ENCODE measurements at places on chromosomes 12 and 14.

DNA sequence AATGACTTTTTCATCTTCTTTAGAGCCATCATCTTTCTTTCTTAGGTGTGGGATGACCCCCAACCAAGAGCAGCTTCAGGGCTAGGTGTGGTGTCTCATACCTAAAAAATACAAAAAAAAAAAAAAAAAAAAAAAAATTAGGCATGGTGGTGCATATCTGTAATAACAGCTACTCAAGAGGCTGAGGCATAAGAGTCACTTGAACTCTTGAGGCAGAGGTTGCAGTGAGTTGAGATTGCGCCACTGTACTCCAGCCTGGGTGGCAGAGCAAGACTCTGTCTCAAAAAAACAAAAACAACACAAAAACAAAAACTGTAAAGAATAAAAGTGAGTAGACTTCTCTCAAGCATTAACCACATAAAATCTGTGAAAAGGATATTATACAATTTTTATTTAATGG, 8.0 kb upstream of the ATF7IP start:
- no peak for DNase-seq

DNA sequence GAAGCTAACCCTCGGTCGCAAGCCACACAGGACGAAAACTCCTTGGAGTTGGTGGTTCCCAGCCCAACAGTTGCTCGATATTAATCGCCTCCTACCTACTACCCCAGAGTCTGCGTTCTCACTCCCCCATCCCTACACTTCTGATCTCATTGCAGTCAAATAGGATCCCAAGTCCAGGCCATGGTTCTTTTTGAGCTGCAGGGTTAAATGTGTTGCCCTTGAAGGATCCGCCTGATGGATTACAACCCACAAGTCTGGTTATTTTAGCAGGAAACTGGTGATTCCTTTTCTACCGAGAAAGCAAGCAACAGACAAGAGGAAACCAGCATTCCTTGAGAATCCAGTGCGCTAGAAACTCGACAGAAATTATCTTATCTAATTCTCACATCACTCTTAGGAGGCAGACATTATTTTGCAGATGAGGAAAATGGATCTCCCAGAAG, 785 bp upstream of the NIN start:
- DNase-seq: no peak

- DNase-seq: no peak
Measured at GRCh38 chr12:18090093-18090492, at the start of gene RERGL. RERGL (minus strand) TSS chr12:18090193; CDS start chr12:18090140, 53 bp downstream.

- DNase-seq: no peak
Measured at GRCh38 chr12:103812789-103813188, 28.2 kb downstream of the NT5DC3 start.

DNA sequence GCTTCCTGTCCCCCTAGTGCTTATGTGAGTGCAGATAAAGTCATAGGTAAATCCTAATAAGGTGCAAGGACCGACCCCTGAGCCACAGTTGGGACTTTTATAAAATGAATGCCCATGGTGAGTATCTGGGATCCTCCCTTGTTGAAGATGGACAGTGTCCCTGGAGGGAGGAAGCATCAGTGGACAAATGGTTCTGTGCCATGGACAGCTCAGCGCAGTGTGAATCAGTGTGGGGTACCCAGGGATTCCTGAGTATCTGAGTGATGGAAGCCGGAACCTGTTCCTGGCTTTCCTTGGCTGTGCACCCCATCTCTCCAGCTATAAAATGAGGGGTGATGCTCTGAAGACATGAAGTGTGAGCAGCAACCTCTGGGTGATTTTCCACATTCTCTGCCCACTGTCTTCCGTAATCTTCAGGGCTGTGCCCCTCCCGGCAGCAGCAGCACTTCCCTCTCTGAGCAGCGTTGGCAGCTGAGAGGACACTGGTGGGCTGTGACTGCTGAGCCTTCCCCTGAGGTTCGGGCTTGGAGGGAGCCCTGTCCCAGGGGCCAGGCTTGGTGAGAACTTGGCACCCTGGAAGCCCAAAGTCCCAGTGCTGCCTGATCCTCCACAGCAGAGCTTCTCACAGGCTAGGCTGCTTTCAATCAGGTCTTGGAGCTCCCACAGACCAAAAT, 25.0 kb downstream of the VCPKMT start:
- no peak for DNase-seq

GRCh38 chr12:13194401-13195110, 2.0 kb upstream of the EMP1 start:
- DNase-seq: no peak

- DNase-seq: no peak
Measured at GRCh38 chr12:122161682-122162081, 12.3 kb downstream of the IL31 start.

DNA sequence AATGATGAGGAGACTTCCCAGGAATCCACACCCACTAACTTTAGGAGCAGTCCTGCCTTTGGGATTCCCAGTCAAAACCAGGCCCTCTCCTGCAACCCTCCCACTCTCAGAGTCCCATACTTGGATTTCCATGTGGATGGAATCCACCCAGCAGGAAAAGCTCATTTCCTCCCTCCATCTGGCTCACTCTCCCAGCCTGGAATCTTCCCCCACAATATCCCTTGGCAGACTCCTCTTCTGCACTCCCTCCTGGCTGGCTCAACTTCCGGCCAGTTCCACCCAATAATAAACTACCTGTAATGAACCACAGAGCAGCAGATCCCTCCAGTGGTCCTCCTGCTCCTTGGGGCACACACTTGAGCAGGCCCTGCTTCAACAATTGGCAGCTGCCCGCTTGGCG, 102.8 kb upstream of the EGLN3 start:
- no peak for DNase-seq

- DNase-seq: no peak
Measured at GRCh38 chr12:104686196-104686595, 229.4 kb downstream of the CHST11 start.

DNA sequence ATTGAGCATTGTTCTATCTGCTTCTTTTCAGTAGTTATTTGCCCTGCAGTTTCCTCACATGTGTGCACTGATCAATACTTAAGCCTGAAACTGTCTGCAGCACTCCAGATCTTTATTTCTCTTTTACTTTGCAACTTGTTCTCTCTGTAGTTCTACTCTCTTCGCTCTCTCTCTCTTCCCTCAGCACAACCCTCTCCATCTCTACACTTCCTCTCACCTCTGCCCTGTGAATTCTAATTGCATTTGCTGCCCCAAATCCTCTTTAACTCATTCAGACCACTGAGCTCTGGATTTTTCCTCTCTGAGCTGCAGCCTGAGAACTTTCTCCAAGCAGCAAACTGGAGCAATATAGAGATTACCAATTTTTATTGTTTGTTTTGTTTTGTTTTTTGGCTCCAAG, 1035.5 kb downstream of the FSCB start:
- no peak for DNase-seq

- no peak for DNase-seq
Measured at GRCh38 chr12:41968599-41968998, 176.1 kb downstream of the GXYLT1 start.

DNA sequence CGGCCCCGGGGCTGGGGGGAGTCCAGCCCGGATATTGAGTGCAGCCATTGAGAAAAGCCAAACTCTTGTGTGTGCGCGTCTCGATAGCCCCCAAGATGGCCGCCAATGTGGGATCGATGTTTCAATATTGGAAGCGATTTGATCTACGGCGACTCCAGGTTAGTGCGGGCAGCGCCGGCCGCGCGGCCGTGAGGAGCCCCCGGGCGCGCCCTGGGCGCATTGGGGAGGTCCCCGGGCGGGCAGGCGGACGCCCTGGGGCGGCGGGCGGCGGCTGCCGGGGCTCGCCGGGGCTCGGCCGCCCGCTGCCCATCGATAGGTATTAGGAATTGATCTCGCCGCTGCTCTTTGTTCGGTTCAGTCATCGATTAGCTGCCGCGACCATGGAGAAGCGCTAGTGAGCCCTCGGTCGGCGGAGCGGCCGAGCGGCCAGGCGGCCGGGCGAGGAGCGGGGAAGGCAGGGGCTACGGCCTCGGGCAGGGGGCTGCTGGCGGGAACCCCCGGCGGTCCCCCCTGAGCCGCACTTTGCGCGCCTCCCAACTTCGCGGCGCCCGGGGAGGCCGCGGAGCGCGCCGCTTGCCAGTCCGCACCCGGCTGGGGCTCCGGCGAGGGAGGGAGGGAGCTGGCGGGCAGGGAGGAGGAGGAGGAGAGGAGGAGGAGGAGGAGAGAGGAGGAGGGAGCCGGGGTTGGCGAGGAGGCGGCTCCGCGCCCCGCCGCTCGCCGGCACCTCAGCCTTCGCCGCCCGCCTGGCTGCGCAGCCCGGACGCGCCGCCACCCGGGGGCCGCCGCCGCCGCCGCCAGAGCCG, 113.9 kb upstream of the MYL2 start:
- DNase-seq: no peak

DNA sequence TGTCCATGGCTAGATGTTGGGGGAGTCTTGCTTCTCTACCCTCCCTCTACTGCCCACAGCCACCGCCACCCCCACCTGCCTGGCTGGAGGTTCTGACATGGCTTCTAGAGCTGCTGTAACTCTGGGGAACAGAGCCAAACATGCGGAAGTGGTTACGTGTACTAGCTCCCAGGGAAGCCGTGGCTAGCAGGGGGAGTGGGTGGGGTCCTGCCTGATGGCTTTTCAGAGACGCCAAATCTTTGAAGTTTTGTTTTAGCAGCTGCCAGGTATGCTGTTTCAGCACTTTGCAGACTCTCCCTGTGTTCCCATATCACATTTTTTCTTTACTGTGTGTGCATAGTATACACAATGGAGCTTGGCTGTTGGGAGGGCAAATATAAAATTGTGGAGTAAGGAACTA, 150.3 kb downstream of the TGFB3 start:
- DNase-seq: no peak

DNA sequence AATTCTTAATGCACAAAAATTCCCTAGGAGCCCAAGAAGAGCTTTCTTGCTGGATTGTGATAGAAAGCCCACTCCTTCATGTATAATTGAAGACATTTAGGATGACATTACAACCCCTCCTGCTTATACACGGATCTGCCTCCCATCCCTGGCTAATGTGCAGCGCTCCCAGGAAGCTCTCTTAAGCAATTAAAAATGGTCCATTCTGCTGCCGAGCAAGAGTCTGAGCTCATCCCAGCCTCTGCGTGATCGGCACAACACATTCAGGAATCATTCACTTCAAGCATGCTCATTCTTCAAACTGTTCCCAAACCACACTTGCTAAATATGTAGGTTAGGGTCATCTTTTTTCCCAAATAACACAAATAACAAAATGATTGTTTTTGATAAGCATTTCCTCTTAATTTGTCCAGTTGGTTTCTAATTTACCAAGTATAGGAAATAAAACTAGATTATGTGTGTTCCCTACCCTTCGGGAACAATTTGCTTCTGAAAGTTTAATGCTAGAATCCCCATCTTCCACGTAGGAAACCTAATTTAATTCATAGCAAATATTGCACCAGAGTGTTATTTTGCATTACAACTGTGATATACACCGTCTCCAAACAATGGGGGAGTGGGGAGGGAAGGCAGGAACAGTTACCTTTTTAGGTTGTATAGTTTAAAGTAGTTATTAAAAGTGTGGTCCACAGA, 17.3 kb upstream of the TMEM233 start:
- no peak for DNase-seq

- no peak for DNase-seq
Measured at GRCh38 chr12:52204931-52205505, 13.2 kb upstream of the KRT80 start.

- DNase-seq: no peak
Measured at GRCh38 chr12:3568695-3569094, 77.7 kb downstream of the PRMT8 start.

DNA sequence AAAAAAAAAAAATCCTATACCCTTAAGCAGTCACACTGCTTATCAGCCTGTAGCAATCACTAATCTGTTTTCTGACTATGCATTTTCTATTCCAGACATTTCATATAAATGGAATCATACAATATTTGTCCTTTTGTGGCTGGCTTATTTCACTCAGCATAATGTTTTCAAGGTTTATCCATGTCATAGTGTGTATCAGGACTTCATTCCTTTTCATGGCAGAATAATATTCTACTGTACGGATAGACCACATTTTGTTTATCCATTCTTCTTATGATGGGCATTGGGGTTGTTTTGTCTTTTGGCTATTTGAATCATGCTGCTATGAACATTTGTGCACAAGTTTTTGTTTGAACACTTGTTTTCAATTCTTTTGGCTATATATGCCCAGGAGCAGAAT, 8.6 kb upstream of the KSR2 start:
- DNase-seq: no peak

- DNase-seq: peak; percentile 77
Measured at GRCh38 chr12:116123451-116124258, 153.8 kb downstream of the MED13L start.

DNA sequence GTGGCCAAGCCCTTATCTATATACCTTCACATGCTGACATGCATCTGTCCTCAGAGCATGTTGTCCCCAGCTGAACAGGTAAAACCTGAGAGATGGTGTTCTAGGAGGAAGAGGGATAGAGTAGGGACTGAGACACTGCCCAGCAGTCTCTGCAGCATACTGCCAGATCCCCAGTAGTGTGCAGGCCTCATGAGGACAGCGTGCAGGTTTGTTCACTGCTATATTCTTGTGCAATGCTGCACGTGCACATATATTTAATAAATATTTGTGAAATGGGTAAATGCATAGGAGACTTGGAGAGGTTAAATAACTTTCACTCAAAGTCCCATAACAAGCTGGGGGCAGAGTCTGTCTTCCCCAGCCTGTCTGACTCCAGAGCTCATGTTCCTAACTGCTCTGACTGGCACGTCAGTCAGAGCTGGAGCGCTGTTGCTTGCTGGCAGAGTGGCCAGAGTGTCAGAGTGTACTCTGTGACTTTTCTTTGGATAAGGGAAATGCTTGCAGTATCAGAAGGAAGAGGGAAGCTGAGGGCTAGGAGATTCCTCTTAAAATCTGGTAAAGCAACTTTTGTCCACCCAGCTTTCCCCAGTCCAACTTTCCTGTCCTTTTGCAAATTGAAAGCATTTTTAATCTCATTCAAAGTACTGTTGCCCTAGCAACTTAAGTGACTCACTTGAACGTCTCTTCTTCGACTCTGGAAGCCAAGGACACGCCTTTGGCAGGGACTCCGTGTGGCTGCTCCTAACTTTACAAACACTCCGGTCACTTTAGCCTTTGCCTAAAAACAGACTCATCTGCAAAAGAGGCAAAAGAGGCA, 14.9 kb upstream of the POLR3B start:
- no peak for DNase-seq

DNA sequence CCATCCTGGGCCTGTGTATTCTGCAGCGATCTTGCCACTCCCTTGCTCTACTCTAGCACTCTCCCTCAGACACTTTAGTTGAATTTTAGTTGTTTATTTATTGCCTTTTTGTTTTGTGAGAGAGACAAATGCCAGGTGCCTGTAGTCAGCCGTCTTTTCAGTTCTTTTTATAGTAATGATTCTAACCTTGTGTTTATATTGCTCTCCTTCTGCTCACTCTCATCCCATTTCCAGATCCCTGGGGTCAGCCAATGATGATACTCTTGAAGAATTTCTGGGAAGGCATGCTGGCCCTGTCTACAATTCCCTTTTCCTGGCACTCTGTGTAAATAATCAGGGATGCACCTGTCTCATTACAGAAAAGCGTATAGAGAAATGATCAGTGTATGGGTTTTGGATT, 334.1 kb upstream of the MIS18BP1 start:
- DNase-seq: no peak

All from NCI-H1694 (cell line).